Hematopoietic multipotent progenitor cell treated with erythropoietin and hydrocortisone succinate and interleukin-3 and kit ligand, for 4 days (in vitro differentiated cells): ENCODE measurements at places on chromosomes 7 and 10.

DNA sequence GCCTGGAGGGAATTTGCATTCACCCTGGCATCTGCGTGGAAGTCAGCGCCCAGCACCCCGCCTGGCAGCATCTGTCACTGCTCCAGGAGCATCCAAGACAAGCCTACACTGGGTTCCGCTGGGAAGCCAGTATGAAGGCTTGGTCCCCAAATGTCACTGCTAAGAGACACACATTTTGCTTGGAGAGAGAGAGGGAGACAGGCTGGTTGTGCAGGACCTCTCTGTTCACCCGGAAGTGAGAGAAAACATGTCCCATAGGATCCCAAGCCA, 119.5 kb downstream of the SEC23IP start:
- DNase-seq, result no peak

- peak; percentile 37 for DNase-seq
Measured at GRCh38 chr7:12549106-12549505, 21.4 kb upstream of the SCIN start.

- no peak for DNase-seq
Measured at GRCh38 chr7:44760034-44760580, 11.5 kb downstream of the ZMIZ2 start.

GRCh38 chr7:5701085-5701914, 80.2 kb downstream of the RNF216 start:
- no peak for DNase-seq

- no peak for DNase-seq
Measured at GRCh38 chr10:31650010-31650409, 278.6 kb downstream of the ARHGAP12 start.

DNA sequence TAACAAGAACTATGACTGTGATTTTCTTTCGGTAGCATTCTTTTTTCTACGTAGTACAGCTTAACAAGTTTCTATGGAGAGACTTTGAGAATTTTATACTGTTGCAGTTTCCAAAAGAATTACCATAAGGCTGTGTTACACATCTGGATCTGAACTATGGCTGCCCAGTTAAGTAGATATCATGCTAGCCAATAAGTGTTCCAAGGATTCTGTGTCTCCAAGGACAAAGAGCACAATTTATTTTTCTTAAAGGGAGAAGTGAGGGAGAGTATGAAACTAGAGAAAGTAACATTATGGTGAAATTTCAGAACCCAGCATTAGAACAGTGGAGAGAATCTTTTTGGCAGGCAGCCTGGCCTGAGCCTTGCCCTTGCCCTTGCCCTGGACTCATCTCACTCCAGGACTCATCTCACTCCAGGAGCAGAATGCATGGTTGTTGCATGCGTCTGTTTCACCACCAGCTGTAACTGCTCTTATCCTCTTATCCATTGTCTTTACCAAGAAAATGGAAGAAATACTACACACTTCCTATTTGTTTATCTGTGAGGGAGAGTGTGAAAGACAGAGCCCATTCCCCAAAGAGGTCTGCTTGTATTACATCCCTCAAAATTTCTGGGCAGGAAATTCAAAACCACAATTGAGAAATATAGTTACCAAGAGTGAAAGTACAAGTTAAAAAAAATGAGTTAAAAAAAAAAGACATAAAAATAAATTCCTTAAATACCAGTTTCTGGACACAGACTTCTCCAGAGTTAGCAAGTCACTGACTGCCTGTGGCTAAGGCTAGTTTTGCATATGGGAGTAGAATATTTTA, 1067.5 kb downstream of the NRG3 start:
- DNase-seq, result no peak

DNA sequence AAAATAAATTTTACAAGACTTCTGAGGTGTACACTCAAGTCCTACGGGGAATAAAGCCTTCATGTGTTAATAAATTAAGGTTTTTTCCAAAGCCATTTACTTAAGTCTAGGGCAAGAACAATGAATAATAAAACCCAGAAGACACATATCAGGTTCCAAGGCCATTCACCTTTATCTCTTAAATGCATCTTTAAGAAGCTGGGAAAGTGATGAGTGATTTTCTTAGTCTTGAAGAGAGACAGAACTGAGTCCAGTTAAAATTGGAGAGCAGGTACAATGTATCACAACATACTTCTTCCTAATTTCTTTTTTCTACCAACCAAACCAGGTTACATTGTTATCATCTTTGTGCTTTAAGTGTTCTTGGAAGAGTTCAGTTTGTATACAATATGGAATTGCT, 189.5 kb downstream of the RAPGEF5 start:
- no peak for DNase-seq

DNA sequence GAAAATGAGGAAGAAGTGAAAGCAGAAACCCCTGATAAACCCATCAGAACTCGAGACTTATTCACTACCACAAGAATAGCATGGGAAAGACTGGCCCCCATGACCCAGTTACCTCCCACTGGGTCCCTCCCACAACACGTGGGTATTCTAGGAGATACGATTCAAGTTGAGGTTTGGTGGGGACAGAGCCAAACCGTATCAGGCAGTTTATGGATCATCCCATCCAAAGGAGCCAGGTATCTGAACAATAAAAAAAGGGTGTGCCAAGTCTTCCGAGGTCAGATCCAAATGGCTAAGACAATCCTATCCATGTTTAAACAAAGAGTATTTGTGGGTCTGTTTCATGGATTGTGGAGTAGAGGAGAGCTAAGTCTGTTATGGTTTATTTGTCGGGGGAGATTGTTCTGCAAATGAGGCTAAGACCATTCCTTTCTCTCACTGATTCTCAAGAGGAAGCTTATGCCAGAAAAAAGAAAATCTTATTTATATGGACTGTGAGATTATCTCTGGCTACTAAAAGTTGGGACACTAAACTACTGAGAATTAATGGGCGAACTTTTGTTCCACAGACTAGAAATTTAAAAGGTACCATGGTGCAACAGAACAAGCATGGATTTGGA, 203.7 kb downstream of the IPMK start:
- no peak for DNase-seq

DNA sequence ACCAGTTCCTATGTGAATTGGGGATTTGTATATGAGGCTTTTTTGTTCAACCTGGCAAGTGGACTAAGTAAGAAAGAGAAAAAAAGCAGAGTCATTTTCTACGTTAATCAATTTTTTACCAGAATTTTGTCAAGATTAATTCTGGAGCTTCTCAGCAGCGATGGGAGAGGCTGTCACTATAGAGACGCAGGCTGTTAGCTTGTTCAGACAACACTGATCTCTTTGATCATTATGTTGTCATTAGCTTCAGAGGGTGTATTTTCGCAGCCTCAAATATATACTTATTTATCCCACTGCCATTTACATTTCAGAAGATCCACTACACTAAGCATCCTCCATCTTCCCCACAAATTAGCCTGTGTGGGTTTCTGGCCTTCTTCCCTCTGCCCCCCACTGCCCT, 196.7 kb upstream of the PFKP start:
- no peak for DNase-seq

DNA sequence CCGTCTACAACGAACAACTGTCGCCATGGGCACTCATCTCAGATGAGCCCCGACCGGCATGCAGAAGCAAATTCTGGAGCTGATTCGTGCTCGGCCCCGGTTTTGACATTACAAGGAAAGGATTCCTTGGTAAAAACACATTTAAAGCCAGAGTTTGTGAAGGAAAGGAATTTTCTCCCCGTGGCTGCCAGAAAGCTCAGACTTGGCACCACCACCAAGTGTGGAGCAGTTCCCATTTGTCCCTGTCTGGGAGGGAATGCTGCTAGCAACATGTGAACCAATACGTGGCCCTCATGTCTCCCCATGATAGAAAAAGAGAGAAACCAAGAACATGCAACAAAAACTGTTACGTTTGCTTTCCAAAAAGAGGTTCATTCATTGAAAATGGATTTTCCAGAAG, 55.2 kb upstream of the DDC start:
- no peak for DNase-seq

DNA sequence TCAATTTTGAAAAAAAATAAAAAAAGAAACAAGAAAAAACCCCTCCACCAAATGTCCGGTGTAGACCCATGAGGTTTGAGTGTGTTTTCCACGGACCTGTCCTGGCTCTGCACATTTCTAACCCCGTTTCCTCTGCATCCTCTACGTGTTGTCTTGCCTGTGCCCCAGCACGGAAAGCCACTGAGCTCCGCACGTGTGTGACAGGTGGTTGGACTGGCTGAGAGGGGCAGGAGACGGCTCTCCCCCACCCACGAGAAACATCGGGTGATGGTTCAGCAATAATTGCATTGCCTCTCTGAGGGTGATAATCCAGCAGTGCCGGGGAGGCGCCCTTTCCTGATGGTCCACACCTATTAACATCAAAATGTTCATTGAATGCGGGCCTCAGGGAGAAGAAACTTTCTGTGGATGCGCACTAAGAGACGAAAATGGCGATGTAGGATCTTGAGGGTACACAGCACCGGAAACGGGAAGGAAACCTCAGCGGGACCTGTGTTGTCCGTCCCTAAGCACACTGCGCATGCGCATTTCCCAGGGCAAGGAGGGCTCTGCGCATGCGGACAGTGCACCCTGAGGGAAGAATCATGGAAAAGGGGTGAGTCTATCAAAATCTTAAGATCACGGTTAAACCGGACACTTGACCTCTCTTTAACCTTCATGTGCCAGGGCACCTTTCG, 470.1 kb upstream of the ADARB2 start:
- DNase-seq, result no peak

DNA sequence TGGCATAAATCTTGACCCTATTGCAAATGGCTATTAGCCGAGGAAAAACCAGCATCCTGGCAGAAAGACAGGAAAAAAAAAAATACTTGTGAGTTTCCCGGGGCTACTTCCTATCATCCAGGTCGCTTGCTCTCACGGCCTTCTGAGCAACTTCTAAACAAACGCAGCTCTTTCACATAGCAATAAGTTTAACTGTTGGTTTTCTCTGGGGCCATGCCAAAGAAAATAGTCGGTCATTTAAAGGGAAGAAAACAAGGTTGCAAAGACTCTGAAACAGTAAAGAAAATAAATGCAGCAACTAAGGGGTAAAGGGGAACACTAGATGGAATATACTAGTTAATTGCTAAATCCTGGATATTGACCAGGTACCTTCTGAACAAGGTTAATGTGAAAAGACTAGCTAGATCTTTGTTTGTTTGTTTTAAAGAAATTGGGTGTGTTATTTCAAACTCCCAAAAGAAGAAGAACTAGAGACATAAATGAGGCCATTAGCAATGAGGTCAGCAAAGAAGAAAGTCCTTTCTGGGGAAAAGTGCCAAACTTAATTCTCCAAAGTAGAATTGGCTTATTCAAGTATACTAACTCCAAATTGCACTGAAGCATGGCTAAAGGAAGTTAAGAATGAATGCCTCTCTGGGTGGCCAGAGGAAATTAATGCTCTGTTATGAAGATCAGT, 54.2 kb downstream of the SLC39A12 start:
- DNase-seq, result no peak

- DNase-seq, result no peak
Measured at GRCh38 chr7:7554649-7555575, 11.8 kb upstream of the MIOS start.
